ENCODE measurements at places on chromosomes 4 and X.

DNA sequence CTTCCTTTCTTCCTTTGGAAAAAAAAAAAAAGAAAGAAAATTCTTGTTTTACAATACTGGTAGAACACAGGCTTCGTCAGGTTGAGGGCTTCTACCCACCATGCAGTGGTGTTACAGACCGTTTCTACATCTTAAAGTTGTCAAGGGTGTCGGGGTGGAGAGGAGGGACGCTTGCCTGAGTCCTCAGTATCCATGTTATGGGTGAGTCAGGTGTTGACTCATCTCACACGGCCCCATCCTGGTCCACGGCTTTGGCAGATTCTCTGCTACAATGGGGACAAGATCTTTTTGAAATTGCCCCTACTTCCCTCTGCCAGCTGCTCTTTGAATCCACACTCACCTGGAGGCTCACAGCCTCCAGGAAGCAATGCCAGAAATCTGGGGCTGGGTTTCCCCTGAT, 310.3 kb upstream of the ZFP42 start:
- no peak for DNase-seq

DNA sequence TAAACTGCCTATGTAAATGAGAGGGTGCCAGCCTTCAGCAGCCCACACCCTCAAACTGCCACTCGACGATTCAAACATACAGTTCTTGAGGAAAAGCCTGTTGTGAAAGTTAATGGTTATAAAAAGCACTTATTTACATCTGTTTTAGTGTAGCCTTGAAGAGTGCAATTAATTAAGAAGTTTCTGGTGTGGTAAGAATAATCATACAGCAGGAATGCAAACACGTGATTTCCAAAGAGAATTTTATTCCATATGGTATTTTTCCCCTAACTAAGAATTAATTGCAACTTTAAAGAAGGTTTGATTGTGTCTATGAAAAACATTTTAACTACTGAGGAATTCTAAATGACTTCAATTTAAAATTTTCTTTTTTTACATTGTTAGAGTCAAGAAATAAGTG, 176.3 kb upstream of the PITX2 start:
- DNase-seq, result no peak

DNA sequence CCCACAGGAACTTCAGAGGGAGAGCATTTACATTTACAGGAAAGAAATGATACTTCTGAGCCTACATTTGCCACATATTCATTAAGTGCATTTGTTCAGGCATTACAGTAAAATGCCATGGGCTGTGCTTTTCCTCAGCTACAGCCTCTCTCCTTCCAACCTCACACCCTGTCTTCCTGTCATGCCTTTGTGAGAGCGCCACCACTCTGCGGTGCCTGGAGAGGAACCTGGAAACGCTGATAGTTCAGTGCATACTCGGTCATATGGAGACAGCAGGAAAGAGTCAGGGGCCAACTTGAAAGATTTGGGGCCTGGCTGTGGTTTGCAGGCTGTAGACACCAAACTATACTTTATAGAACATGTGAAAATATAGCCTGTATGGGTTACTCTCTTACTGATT, 40.5 kb downstream of the NFKB1 start:
- DNase-seq, result no peak

DNA sequence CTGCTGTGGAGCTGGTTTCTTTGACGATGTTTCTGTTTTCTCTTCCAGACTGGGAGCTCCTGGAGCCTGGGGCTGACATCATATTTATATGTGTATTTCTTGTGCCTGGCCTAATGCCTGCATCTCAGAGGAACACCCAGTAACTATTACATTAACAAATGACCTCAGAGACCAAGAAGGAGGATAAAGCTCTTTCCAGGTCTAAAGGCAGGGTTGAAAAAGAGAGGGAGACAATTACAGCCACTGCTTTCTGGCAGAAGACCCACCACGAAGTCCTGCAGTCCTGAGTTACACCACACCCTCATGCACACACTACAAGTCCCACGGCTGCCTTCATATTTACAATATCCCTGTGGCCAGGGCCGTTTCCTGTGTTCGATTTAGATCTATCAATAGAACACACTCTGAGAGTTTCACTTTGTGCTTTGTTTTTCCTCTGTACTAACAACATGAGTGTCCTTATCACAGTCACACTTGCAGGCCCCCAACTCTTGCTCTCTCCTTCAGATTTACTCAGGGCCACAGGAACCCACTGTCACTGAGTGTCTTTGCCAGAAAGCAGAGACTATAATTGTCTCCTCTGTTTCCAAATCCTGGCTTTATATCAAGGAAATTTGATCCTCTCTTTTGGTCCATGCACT, 535.5 kb downstream of the MID1IP1 start:
- DNase-seq, result no peak

All from right renal cortex interstitium (tissue), 3 donors.